MCF 10A (cell line): ENCODE measurements at places on chromosomes 16 and 17.
A peak's percentile ranks its signal among the peaks of the same experiment; 100 is the strongest.

DNA sequence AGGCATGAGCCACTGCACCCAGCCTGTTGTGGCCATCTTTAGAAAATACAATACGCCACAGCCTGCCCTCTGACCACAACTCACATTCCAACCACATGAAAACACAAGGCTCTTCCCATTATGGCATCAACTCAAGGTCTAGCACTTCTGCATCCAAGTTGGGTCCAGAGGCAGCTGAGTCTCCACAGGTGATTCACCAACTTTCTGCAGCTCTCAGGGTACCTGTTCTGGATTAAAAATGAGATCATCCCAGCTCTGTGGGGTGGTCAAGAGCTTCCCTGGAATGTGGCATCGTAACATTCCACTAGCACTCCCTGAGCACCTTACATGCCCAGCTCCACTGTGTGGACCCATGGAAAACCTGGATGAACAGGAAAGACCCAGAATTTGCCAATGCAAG lies 9.9 kb upstream of the GUCY2D start:
- peak; percentile 43 for DNase-seq

DNA sequence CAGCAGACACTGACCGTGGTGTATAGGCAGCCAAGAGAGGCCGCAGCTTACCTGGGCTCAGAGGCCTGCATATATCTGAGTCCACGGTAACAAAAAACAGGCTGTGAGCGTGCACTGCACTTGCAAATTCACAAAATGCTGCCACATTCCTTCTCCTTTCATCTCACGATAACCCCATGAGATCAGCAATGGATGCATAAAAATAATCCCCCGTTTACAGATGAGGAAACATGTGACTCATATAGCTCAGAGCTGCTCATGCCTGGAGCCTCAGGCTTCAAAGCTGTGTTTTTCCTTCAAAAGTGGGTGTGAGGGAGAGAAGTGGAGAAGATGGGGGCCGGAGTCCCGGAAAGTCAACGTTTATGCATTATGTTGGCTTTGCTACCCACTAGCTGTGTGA lies 118.3 kb upstream of the FOXF1 start:
- no peak for DNase-seq

DNA sequence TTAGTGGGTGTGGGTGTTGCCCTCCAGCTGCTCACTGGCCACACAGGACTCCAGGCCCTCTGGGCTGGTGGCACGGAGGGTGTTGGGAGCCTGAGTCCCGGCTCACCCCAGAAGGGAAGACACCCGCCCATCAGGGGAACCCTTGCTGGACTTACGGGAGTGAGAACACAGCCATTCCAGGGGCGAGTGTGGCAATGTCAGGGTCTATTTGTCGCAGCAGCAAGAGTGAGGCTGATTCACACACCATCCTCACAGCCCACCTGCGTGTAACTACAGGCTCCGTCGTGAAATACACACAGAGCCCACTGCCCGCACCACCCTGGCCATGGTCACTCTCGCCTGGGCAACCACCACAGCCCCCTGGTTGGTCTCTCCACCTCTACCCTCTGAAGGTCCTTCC lies 17.8 kb upstream of the AATK start:
- no peak for DNase-seq

DNA sequence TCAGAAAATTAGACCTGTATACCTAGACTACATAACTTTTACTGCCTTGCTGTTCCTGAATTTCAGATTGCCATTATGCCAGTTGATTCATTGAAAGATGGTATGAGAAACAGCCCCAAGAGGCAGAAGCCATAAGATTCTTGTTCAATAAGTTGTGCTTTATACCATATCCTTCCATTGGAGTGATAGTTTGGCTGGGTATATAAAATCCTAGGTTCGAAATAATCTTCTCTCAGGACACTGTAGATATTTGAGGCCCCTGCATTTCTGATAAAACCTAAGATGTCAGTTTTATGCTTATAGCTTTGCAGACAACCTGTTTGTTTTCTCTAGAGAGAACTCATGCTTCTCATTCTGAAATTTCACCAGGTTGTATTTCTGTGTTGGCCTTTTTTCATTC lies 9.6 kb upstream of the SDK2 start:
- DNase-seq = no peak
